ENCODE measurements at places on chromosomes 3 and 15.

GRCh38 chr3:56415652-56416051 is 52.6 kb downstream of the ERC2 start:
- no peak for DNase-seq

GRCh38 chr3:196181127-196181546 is 30.1 kb downstream of the ZDHHC19 start:
- no peak for DNase-seq

DNA sequence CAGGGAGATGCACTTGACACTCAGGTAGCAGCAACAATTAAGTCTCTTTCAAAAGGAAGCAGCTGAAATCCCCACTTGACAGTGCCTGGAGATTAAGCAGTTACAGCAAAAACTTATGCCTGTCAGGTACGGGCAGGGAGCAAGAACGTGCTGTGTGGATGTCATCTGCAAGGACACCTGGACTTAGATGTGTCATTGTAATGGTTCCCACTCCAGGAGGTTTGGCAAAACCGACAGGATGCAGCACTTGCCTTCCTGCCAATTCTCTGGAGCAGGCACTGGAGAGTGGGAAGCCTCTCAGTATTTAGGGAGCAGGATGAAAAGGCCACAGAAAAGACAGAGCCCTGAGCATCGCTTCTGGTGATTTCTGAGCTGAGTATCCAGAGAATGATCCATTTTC is 292.4 kb downstream of the PDCD6IP start:
- no peak for DNase-seq

- no peak for DNase-seq
Observed at GRCh38 chr15:80750575-80750974, 28.6 kb upstream of the CEMIP start.

GRCh38 chr15:68491415-68492106 is 59.6 kb upstream of the ITGA11 start:
- DNase-seq = no peak

DNA sequence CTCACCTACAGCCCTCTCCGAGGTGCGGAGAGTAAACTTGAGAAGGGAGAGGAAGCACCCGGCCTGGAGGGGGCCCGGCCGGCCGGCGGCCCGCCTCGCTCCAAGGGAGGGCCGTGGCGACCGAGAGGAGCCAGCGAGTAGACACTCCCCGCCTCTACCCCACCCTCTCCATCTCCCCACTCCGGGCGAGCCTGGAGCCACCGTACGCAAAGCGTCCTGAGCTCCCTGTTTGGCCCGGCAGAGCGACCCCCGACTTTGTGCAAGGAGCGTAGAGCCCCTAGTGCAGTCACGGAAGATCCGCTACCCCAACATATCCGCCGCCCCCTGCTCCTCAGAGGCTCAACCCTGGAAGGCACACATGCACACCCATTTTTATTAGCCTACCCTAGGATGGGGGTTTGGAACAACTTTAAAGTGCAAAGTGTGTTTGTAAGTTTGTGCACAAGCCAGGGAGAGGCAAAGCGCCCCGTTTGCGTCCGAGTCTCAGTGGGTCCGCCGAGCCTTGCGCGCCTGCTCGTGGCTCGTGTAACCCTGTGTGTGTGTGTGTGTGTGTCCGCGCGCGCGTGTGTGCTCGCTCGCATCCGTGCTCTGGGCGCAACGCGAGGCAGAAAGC is 508 bp upstream of the SMAD6 start:
- peak; percentile 84 for DNase-seq

Data from HAP-1 (cell line).